ENCODE measurements at places on chromosomes 4 and X.

DNA sequence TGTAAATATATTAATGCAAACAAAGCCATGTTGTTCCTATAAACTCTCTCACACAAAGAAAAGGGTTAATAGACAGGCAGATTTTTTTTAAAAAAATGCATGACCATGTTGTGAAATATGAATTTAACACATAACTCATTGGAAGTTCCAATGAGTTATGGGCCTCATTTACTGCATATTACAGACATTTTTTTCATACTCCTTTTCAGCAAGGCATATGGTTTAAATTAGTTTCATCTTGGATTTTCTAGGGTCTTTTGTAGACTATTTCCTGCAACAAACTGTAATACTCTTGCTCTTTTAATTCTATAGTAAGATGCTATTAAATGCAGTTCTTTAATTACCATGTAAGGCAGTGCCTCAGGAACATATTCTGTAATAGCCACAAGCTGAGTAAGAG lies 323.1 kb downstream of the GBA3 start:
- no peak for DNase-seq

DNA sequence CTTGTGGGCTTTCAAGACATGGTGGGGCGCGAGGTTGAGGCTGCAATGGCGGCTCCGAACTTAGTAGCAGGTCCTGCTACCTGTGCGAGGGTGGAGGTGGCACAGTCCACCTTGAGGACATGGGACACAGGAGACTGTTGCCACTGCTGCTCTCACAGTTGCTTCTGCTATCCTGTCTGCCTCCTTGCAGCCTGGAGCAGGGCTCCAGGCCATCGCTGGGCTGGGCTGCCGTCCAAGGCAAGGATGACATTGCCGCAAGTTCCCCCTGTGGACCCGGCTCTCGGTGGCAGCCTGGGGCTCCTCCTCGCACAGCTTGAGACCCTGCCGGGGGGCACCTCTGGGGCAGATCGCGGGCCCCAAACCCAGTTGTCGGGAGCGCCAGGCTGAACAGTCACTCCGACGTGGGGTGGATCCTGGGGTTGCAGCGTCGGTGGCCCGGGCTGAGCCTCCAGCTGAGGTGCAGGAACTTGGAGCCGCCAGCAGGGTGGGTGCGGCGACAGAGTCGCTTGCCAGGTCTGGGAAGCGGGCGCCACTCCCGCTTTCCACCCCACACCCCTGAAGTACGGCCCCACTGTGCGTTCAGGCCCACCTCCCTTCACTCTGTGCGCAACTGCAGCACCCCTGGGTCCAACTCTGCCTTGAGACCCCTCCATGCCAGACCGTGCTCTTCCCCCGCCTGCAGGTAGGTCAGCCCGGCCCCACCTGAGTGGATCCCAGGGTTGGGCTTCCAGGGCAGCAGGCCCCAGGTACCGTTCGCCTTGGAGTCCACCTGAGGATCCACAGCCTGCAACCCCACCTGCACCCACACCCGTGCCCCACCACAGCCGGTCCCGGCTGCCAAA lies 192.7 kb upstream of the NUDT6 start:
- no peak for DNase-seq

DNA sequence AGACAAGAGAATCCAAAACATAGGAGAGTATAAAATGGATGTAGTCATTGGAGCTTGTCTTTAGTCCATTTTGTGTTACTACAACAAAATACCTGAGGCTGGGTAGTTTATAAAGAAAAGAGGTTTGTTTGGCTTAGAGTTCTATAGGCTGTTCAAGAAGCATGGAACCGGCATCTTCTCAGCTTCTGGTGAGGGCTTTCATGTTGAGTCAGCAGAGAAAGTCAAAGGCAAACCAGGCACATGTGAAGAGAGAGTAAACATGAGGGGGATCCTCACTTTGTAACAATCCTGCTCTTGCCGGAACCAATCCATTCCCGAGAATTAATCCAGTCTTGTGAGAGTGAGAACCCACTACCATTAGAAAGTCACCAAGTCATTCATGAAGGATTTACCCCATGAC lies 8.1 kb upstream of the HCCS start:
- no peak for DNase-seq

DNA sequence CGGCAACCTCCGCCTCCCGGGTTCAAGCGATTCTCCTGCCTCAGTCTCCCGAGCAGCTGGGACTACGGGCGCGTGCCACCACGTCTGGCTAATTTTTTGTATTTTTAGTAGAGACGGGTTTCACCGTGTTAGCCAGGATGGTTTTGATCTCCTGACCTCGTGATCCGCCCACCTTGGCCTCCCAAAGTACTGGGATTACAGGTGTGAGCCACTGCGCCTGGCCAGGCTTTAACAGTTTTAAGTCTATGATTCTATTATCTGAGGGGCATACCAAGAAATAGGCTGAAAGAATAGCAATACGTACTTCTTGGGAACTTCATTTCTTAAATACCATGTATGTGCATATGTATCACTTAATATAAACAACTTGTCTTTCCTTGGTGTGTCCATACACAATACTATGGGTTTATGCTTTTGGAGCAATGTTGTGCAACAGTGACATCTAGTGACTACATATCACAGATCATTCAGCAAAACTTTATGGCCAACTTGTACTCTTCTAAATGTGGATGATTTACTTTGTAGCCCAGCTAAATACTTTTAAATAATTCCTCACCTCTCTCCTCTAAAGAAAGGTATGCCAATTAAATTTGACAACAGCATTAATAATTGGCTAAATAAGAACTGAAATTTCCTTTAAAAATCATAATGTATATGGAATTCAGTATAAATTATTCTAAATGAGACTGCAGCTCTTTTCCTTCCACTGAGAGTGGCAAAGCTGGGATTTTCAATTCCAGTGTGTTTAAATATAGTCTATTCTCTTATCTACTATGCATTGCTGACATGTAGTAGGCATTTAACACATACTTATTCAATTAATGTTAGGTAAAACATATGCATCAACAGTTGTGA lies 10.4 kb downstream of the SLC9B1 start:
- DNase-seq = no peak

Measured in thyroid gland (tissue), 4 donors.